ENCODE measurements at places on chromosomes 11 and 22. TPM values are rescaled to one million over a fixed set of nuclear protein-coding genes. Genes with fewer than 3 reads are reported as not detected.
A peak's percentile ranks its signal among the peaks of the same experiment; 100 is the strongest.

GRCh38 chr11:75148436-75148983 lies 2.4 kb upstream of the SLCO2B1 start:
- DNase-seq, result no peak

GRCh38 chr11:96180341-96180740 lies 162.7 kb downstream of the MAML2 start:
- no peak for DNase-seq

GRCh38 chr11:8785457-8785856 lies 102.9 kb downstream of the RPL27A start:
- no peak for DNase-seq

DNA sequence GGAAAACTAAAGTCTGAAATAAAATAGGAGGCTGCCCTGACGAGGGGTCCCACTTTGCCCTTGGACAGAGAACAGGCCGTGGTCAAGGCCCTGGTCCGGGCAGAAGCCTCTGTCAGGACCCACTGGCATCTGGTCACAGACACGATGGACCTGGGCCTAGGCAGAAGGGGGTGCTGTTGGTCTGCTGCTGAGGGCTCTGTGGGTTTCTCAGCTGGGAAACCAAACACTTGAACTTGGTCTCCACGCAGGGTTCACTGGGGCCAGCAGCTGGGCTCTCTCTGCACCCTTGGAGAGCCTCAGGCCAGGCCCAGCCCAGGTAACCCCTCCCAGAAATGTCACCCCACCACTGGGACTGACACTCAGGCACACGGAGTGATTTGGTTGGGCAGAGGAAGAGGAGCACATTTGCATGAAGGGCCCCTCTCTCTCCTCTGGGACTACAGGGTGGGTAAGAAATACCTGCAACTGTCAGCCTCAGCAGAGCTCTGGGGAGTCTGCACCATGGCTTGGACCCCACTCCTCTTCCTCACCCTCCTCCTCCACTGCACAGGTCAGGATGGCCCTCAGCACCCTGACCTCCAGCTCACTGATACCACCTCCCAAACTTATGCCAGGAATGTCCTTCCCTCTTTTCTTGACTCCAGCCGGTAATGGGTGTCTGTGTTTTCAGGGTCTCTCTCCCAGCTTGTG lies 48.1 kb upstream of the TOP3B start:
- DNase-seq, result peak; percentile 25

The MMP12 gene
- not detected for total RNA-seq

DNA sequence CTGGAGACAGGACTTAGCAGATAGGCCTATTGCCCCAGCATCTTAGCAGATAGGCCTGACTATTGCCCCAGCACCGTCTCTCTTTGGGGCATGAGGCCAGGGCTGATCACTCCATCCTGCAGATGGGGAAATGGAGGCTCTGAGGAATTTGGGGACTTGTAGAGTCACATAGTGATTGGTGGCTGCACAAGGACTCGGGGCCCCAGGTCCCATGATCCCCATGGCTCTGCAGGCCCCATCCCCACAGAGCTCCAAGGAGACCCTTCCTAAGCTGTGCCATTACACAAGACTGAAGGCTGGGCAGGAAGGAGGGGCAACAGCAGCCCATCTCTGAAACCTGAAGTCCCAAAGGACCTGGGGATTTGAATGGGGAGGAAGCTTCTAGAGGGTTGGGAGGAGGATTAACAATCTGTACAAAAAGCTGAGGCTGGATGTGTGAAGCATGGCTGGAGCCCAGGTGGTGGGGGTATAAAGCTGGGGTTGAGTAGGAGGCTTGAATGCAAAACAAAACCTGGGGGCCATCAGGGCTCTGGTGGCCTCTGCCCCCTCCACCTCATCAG lies 1.6 kb downstream of the ARAP1 start:
- DNase-seq, result peak; percentile 24

GRCh38 chr11:65870307-65870658 lies 2.3 kb downstream of the EFEMP2 start:
- DNase-seq, result no peak

The TYMP gene
- total RNA-seq, result 14.7 TPM

- DNase-seq, result no peak
Measured at GRCh38 chr11:134003792-134004495, 47.2 kb upstream of the IGSF9B start.

DNA sequence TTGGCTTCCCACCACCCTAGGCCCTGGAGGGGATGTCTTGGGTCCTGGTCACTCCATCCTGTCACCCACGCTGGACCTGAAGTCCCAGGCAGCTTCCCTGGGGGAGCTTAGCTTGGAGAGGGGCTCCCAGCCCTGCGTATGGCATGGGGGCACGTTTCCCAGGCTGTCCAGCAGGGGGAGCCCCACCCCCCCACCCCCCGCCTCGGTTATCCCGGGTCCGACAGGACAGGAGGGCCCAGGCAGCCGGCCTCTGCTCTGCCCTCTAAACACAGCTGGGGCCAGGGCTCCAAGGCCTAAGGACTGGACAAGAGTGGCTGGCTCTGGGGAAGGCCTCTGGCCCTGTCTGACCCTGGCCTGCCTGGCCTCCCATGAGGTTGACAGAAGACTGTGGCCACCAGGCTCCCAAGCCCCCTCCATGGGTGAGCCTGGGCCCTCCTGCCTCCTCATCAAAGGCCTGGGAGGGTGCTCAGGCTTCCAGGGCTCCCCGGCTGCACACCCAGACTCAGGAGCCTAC lies 104.8 kb downstream of the NECTIN1 start:
- no peak for DNase-seq

GRCh38 chr11:16149476-16149875 lies 206.9 kb downstream of the SOX6 start:
- no peak for DNase-seq

DNA sequence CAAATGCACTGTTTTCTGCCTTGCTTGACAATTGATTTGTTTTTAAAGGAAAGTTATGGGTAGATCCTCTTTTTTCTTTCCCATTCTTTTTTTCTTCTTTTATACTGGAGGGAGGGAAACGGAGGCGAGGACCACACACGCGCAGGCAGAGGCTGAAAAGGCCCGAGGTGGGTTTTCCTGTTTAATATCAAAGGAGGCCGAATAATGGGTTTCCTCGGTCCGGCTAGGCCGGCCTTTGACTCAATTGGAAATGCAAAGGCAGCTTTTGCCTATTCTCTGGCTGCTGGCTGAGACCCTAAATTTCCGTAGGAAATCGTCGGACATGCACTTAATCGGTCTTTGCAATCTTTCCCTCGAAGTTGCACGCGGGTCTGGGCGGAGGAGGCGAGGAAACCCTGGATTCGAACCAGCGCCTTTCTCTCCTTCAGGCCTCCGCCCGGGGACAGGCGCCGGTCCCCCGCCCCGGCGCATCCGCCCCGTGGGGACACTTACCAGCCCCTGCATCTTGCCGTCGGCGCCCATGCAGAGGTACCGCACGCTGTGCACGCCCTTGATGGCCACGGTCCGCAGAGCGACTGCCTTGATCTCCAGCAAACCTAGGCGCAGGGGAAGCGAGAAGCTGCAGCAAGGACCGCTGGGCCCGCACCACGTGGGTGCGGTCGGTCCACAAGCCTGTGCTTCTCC lies 911 bp downstream of the FGF19 start:
- DNase-seq, result no peak

The ANO1 gene
- 5.1 TPM for total RNA-seq

The NECTIN1 gene
- total RNA-seq, result 2.2 TPM

The DBX1 gene
- total RNA-seq, result not detected
